ENCODE measurements at places on chromosomes 4 and X. TPM values are rescaled to one million over a fixed set of nuclear protein-coding genes. Genes with fewer than 3 reads are reported as not detected.

The OTC gene
- total RNA-seq = not detected

The HPGDS gene
- not detected for total RNA-seq

The CYBB gene
- 0.04 TPM for total RNA-seq

The SATL1 gene
- not detected for total RNA-seq

The CITED1 gene
- total RNA-seq = 2.0 TPM

The AMTN gene
- 0.18 TPM for total RNA-seq

The PLS3 gene
- 178 TPM for total RNA-seq

The FAT4 gene
- total RNA-seq = 2.8 TPM

The STPG2 gene
- total RNA-seq = not detected

The CDX4 gene
- total RNA-seq = not detected

The NPY2R gene
- not detected for total RNA-seq

The TRIM60 gene
- total RNA-seq = not detected

The POF1B gene
- 3.0 TPM for total RNA-seq

The CFP gene
- 0.95 TPM for total RNA-seq

The UCHL1 gene
- 837 TPM for total RNA-seq

The CFAP47 gene
- not detected for total RNA-seq

The PABPC4L gene
- total RNA-seq = 0.05 TPM

The RTL3 gene
- total RNA-seq = 0.16 TPM

The DCAF12L2 gene
- 0.13 TPM for total RNA-seq

The SLIT2 gene
- total RNA-seq = 0.02 TPM

The XAGE2 gene
- not detected for total RNA-seq
